GM12892 (cell line): ENCODE measurements at places on chromosomes 4 and X.

- no peak for DNase-seq
Observed at GRCh38 chr4:26520728-26521450, 30.6 kb upstream of the CCKAR start.

- no peak for DNase-seq
Observed at GRCh38 chr4:129668092-129668491, 572.1 kb downstream of the C4orf33 start.

- no peak for DNase-seq
Observed at GRCh38 chr4:173466101-173466500, 63.9 kb downstream of the HAND2 start.

- peak; percentile 32 for DNase-seq
Observed at GRCh38 chr4:38752372-38752940, 30.3 kb downstream of the TLR10 start.

DNA sequence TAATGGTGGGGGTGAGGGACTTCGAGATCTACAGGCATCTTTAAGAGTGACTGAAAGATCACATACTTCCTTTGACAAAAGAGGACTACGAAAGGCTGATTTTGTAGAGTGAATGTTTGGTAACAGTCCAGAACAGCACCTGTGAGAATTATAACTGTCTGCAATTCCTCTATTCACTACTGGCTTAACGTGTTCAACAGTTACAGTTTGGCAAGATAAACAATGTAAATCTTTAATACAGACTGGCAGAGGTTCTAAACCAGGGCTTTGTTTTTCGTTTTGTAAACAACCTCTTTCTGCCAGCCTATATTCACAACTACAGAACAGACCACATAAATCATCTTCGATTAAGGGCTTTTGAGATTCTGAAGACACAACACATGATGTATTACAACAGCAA, 66.9 kb downstream of the NCAPG start:
- DNase-seq: no peak

DNA sequence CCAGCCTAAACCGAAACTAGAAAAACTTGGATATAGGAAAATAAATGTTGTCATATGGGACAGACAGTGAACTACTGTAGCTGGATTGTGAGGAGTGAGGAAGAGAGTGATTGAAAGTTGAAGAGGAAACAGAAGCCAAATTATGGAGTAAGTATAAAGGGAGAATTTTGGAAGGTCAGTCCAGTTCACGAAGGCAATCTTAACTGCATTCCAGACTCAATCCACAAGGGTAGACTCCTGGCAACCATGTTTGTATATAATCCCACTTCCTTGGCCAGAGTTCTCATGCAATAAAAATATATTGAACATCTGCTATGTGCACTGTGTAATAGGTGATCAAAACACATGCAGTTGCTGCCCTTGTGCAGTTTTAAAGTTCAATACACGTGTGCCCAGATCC, 58.6 kb upstream of the CAMK2D start:
- DNase-seq: no peak

GRCh38 chrX:95325185-95325584, 1359.5 kb upstream of the DIAPH2 start:
- no peak for DNase-seq

GRCh38 chr4:41466249-41466648, 71.7 kb upstream of the LIMCH1 start:
- no peak for DNase-seq

DNA sequence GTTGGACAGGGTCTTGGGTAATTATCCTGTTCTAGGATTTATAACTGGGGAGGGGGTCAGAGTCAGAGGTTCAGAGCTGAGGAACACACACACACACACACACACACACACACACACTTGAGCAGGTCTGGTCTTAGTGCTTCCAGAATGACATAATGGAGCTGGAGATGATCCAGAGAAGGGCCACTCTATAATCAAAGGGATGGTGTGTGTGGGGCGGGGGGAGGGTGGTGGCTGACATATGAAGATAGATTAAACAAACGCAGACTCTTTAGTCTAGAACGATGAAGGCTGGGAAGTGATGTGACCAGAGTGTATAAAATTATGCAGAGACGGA, 434 bp upstream of the TMEM255A start:
- no peak for DNase-seq

DNA sequence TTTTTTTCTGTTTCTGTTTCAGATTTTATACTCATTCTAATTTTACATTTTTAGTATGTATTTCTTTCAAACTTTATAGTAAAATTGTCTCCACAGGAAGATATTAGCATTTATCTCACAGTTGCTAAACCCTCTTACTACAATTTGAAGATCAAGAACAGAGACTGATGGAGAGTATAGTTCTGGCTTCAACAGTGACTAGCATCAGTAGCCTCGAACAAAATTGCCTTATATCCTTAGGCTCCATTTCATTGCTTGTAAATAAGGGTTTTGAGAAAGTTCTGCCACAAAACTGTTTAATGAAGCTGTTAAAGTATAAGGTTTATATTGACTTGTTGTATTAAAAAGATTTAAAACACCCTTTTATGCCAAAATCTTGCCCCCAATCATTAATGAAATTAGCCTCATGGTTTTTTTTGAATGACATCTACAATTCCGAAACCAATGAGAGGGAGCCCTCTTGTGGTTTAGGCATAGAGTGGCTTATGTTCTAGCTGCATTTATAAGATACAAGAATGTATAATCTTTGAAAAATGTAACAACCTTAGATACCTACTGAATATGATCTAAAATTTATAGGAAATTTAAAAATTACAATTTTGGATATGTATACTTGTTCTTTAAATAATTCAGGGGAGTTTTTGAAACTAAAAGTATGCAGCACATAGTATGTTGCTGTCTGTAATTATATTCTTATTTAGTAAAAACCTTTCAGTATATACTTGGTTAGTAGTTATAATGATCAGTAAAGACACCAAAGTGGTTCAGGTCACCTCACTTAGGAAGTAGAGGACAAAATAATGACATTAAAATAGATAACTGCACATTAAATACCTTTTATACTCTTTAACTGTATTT, 109.8 kb upstream of the HPGD start:
- DNase-seq: no peak

DNA sequence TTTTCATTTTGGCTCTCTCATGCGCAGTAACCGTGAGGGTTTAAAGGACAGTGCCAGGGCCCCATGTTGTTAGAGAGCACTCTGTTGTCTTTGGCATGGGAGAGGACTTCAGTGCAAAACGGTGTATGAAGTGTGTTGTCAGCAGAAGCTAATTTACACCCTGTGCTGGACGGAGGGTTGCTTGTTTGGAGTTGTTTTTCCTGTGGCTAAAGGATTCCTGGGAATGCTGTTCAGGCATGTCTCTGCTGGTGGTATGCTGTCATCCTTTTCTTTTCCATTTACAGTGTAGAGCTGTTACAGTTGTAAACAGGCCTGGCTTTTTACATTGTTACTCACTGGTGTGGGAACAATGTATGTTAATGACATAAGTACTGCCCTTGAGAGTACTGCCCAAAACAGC, 206.3 kb downstream of the CBR4 start:
- no peak for DNase-seq

DNA sequence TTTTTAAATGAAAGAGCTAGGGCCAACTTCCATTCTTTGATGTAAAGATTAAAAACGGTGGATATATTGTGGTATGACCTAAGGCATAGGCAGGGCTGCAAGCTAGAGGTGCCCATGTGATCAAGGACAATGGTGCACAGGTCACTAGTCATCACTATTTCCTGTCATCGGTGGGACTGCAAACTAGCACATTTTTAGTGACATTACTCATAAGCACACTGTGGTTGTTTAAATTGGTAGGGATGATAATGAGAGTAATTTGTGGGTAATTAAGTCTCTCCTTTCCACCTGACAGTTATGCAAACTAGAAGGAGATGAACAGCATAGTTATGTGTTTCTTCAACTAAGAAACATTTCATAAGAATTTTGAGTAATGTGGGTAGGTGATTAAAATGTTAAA, 85.4 kb downstream of the GPRIN3 start:
- no peak for DNase-seq

DNA sequence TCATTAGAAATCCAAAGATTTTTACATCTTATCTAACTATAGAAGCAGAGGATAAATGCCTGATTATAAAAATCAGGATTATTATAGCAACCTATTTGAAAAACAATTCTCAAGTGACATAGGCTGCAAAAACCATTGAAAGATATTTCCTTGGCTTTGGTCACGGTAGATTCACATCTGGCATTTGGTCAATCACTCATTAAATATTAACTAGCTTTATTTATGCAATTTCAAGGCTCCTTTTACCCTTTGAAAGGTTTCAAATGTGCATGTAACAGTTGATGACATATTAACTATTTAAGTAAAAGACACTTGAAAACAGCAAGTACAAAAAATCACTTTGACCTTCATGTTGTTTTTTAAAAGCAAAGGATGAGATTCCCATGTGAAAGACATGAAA, 98.1 kb downstream of the MMRN1 start:
- no peak for DNase-seq

- peak; percentile 1 for DNase-seq
Observed at GRCh38 chr4:20773144-20773997, 73.1 kb downstream of the PACRGL start.

- no peak for DNase-seq
Observed at GRCh38 chrX:42533761-42534160, 244.2 kb downstream of the PPP1R2C start.

DNA sequence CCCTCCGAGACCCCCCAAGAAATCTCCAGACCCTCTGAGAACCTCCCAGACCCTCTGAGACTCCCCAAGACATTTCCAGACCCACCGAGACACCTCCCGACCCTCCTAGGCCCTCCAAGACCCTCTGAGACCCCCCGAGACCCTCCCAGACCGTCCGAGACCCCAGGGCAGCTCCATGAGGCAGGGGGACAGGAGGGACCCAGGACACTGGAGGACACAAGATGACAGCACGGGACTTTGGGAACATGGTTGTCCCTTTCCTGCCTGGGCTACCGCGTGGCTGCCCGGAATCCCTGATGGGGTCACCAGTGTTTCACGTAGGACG, 10.3 kb downstream of the CTBP1 start:
- peak; percentile 29 for DNase-seq

DNA sequence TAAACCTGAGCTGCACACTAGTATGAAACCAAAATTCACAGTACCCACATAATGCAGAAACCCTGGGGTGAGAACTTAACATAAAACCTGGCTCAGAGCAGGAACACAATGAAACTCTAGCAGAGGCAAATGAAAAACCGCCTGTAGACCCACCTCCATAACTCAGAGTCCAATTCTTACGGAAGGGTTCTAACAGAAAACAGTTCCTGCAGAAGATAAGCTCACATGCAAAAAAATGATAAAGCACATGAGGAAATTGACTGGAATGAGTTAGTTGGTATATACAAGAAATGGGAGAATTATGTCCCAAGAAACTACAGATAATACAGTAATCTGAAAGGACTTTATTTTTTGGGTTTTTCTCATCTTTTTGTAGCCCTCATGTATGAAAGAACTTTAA, 14.7 kb downstream of the RTL9 start:
- no peak for DNase-seq
